ENCODE measurements at places on chromosomes 7 and 10. TPM values are rescaled to one million over a fixed set of nuclear protein-coding genes. Genes with fewer than 3 reads are reported as not detected.

DNA sequence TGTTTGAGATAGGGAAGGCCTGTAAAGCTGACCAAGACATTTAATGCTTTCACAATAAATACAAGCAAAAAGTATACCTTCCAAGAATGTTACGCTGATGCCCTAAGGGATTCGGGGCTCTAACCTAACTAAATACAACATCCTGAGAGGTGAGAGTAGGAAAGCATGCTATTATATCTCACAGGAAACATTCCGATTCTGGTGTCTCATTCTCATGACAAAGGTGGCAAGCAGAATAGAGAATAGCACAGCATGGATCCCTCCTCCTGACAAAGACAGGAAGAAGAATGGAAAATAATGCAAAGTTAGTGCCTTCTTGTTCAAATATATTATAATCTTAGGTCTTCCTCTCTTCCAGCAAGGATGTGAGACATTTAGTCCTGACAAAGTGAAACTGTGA, 504.3 kb downstream of the TFEC start:
- DNase-seq, result no peak

DNA sequence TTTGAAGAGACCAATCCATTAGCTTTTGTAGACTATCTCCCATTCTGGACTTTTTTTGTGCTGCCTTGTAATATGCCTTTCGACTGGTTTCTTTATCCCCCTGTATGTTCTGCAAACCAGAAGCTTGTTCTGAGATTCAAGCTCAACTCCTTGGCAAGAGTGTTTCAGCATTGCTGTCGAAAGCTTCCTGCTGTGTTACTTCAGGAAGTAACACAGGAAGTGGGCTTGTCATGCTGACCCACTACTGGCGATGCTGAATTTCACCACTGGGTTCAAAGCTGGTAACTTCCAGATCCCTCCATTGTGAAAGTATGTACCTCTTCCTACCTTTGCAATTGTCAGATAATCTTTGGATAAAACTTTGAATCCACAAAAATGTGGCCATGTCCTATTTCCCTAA, 57.9 kb upstream of the INSYN2A start:
- DNase-seq, result no peak

DNA sequence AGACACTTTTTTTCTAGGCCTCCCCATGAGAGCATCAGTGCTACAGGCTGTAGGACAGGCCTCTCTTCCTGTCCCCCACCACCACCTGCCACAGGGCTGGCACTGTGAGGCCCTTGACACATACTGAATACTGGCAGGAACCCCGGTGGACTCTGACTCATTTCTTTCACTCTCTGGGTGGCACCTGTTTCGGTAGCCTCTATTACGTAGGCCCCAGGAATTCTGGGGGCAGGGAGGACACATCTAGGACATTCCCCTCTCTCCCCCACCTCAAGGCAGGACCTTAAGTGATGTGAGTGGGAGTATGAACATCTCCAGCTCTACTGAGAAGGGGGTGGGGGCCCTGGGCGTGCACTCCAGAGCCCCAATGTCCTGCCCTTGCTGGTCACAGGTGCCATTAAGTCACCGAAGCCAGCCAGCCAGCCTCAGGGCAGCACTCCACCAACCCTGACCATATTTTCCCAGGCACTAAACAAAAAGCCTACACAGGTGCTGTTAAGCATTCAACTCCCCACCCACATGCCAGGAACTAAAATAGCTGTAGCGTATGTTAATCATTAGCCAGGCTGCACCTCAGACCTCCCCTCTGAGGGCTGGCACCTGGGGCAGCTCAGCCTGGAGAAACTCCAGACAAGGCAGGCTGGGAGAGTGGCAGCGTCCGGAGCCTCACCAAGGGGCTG, 8.9 kb downstream of the ANXA11 start:
- DNase-seq, result no peak

GRCh38 chr7:28802450-28802849, 155.7 kb downstream of the TRIL start:
- DNase-seq, result no peak

SPDYE9 gene
- not detected for total RNA-seq

Data from type B pancreatic cell (in vitro differentiated cells).